Tibial artery (tissue), 4 donors: ENCODE measurements at places on chromosomes 3 and 15.

DNA sequence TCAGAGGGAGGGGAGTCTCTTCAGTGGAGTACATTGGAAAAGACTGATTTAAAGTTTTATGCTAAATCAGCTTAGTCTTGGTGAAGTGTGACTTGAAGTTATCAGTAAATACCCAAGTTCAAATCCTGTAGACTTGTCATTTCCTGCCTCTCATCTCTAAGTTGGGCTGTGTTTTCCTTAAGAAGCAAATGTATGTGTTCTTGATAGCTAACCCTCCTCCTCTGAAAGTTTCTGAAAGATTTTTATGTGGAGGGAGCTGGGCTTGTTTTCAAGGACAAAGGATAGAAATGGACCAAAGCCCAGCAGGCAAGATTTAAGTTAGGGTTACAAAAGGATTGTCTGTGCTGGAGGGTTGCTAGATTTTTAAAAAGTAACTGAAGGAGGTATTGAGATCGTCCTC is 4.2 kb downstream of the MAPKBP1 start:
- no peaks in the 10 kb centered on the region for H3K27me3 ChIP-seq
- no peaks in the 10 kb centered on the region for H3K36me3 ChIP-seq
- no peak for DNase-seq
- no peak overlapping the region for H3K27ac ChIP-seq

GRCh38 chr3:120469440-120469839 is 18.6 kb upstream of the FSTL1 start:
- no peaks in the 10 kb centered on the region for H3K27me3 ChIP-seq
- H3K4me3 ChIP-seq, result no peak overlapping the region
- no peaks in the 10 kb centered on the region for H3K36me3 ChIP-seq
- no peaks in the 10 kb centered on the region for H3K4me1 ChIP-seq
- DNase-seq, result no peak

GRCh38 chr3:47495886-47496285 is 17.6 kb downstream of the ELP6 start:
- no peaks in the 10 kb centered on the region for H3K4me1 ChIP-seq
- no peak overlapping the region for H3K4me3 ChIP-seq
- no peak overlapping the region for H3K27ac ChIP-seq
- no peaks in the 10 kb centered on the region for H3K27me3 ChIP-seq
- DNase-seq, result no peak
- H3K36me3 ChIP-seq, result peaks cover 53% of the 10 kb centered on the region

- H3K4me3 ChIP-seq, result no peak overlapping the region
- H3K27me3 ChIP-seq, result no peaks in the 10 kb centered on the region
- no peak overlapping the region for H3K27ac ChIP-seq
Observed at GRCh38 chr3:30141927-30142326, 464.5 kb upstream of the TGFBR2 start.

GRCh38 chr3:57770009-57770827 is 14.1 kb downstream of the SLMAP start:
- no peaks in the 10 kb centered on the region for H3K36me3 ChIP-seq
- H3K4me3 ChIP-seq, result no peak overlapping the region
- DNase-seq, result no peak
- peaks cover 9% of the 10 kb centered on the region for H3K4me1 ChIP-seq
- no peaks in the 10 kb centered on the region for H3K27me3 ChIP-seq

GRCh38 chr15:66574596-66574950 is 8.8 kb upstream of the LCTL start:
- H3K36me3 ChIP-seq, result no peaks in the 10 kb centered on the region
- H3K27ac ChIP-seq, result no peak overlapping the region
- no peak for DNase-seq
- H3K27me3 ChIP-seq, result no peaks in the 10 kb centered on the region

DNA sequence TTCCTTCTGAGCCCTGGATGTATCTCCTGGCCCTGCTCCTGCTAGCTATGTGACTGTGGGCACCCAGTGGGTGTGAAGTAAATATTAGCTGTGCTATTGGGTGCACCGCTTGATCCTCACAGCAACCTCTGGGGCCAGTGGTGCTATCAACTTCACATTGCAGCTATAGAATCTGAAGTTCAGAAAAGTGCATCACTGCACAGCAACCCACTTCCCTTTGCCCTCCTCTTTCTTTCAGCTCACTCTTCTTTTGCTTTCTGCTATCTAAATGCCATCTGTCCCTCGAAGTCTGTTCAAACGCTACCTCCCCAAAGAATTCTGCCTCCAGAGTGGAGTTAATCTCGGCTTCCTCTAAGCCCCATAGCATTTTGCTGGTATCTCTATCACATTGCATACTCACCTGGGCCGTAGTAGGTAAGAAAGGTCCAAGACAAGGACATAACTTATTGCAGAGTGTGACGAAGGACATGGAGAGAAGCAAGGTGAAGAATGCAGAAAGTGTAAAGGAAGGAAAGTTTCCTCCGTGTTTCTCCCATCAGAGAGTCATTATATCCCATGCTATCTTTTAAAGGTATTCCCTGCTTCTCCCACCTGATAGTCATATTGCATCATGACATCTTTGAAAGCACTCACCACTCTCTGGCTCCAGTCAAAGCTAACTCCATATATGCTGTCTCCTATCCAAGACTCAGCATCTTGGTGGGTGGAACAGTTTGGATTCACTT is 57.1 kb upstream of the BCL6 start:
- H3K27me3 ChIP-seq, result no peaks in the 10 kb centered on the region
- H3K36me3 ChIP-seq, result no peaks in the 10 kb centered on the region
- no peak overlapping the region for H3K27ac ChIP-seq

- DNase-seq, result no peak
- no peaks in the 10 kb centered on the region for H3K27me3 ChIP-seq
- no peaks in the 10 kb centered on the region for H3K36me3 ChIP-seq
- no peak overlapping the region for H3K27ac ChIP-seq
Observed at GRCh38 chr3:181134873-181135272, 145.3 kb upstream of the DNAJC19 start.
